ENCODE measurements at places on chromosomes 1 and 21.

- DNase-seq = peak; percentile 65
Observed at GRCh38 chr1:159945483-159946241, at the start of gene IGSF9. IGSF9 (minus strand) TSS chr1:159945613; CDS start chr1:159943454, 2,159 bp downstream.

DNA sequence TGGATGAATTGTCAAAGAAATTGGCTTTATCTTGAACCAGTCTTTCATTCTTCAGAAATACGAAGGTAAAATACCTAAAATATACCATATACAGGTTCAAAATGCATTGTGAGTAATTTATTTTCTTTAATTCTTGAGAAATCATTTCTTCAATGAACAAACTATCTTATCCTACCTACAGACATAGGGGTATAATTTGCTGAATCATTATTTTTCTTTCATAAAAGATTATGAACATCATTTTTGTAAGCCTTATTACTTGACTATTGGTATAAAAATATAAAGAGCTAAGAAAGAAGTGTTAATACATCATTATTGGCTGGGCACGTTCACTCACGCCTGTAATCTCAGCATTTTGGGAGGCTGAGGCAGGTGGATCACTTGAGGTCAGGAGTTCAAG, 167.7 kb downstream of the DNAH14 start:
- no peak for DNase-seq

- DNase-seq = no peak
Observed at GRCh38 chr1:188872376-188872775, 1605.3 kb downstream of the BRINP3 start.

DNA sequence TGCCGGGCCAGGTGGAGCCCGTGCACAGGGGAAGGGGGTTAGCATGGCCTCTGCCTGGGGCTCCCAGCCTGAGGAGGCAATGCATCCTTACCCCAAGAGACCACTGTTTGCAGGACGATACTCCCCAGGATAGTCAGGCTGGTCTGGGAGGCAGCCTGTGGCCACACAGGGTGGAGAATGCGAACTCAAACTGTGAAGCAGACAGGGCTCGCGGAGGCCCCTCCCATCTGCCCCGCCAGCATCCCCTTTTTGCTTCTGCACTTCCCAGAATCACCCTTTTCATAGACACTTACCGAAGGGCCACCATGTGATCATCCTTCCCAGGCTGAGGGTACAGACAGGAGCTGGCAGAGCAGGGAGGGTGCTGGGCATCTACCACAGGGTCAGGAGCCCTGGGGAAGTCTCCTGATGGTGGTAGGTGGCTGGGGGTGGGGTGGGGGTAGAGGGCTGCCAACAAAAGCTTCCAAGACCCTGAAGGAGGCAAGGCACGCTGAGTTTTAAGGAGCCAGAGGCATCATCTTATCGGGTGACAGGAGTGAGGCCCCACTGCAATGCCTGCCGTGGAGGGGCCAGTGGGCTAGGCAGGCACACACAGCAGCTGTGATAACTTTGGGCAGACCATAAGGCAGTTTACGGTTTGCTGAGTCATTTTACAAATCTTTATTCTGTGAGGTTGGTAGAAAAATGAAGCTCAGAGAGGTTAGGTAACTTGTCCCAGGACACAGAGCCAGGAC, 31.3 kb upstream of the BTG2 start:
- no peak for DNase-seq

GRCh38 chr1:68188060-68188538, 44.2 kb downstream of the WLS start:
- no peak for DNase-seq

DNA sequence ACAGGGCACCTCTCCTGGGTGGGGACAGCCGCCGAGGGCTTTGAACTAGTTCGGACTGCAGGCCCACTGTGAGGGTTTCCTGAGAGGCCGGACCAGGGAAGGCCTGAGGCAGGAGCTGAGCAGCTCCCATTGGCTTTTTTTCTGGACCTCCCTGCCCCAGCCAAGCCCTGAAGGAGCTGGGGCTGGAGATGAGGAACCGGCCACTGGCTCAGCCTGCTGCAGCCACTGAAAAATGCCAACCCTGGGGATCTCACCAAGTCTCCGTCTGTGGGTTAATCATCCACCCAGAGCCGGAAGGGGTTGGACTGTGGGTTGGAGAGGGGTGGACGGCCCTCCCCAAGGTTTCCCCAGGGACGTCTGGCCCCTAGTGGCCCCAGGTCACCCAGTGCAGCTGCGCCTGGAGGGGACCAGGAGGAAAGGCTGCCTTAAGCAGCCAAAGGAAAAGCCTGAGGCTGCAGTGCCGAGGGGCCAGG, 2.5 kb downstream of the VWA1 start:
- no peak for DNase-seq

DNA sequence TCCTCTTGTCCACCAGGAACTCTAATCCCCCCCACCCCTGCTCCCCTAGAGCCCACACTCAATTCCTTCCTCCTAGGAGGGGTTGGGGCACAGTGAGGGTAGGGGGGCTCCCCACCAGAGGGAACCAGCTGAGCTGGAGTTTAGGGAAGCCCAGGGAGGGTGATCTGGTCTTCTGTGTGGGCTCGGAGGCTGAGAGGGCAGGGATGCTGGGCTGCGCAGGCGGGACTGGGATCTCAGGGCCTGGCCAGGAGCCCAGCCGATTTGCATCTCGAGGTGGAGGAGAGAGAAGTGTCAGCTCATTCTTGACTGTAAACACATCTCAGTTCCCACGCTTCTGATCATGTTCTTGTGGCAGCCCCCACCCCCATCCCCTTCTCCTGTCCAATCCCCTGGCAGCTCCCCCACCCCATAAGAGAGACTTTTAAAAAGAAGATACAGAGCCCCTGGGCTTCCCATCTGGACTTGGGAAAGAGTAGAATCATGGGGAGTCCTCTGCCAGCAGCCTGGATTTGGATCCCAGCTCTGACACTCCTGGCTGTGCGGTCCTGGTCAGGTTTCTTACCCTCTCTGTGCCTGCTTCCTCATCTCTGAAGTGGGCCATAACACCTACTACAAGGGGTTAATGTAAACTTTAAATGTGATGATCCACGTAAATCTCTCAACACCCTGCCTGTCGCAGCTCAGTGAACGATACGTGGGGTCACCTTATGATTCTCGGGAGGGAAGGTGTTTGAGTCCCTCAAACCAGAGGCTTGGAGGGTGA, 6.6 kb downstream of the PEAR1 start:
- DNase-seq = no peak

DNA sequence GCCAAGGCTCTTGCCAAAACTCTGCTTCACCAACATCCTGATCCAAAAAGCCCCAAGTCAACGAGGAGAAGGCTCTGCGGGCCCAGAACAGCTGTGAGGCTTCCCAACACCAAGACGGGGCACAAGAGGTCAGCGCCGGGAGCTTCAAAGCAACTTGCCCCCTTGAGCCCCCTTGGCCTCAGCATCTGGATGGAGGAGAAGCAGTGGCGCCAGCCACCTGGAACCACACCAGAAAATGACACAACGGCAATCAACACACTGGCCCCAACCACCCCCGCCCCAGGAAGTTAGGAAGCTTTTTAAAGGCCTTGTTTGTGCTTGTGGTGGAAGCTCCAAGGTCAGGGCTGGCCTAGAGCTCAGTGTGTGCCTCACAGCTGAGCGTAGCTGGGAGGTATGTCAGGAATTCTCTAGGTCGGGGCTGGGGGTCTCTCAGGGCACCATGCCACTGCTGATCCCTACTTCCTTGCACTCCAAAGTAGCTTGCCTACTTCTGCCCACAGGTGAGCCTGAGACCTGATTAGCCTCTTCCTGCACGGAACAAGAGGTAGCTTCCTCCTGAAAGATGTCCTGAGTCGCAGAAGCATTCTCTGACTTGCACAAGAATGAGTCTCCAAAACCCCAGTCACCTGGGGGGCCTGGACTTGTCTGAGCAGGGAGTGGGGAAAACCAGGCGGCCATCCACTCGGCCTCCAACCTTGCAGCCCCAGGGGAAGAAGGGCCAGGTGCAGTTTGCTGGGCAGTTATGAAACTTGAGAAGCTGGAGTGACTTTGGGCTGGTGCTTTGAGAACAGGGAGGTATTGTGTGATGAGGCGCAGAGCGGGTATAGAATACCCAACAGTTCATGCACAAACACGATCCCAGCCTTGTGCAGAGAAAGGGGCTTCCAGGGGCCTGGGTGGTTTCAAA, 9.7 kb upstream of the SRP9 start:
- no peak for DNase-seq

DNA sequence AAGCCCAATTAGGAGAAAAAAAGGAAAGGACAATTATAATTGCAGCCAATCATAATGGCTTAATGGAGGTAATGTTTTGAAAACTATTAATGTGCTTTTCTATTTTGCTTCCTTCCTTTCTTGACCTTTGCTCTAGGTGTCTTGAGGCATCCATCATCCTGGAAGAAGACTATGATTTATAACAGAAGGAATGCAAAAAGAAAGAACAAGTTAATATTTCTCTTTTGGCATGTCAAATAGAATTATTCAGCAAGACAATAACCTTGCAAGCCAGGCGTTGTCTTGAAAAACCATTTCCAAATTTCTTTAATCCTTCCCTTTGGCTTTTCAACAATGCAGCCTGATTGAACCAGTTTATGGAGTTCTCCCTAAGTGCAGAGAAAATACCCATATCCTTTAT, 107.7 kb upstream of the USP24 start:
- no peak for DNase-seq

DNA sequence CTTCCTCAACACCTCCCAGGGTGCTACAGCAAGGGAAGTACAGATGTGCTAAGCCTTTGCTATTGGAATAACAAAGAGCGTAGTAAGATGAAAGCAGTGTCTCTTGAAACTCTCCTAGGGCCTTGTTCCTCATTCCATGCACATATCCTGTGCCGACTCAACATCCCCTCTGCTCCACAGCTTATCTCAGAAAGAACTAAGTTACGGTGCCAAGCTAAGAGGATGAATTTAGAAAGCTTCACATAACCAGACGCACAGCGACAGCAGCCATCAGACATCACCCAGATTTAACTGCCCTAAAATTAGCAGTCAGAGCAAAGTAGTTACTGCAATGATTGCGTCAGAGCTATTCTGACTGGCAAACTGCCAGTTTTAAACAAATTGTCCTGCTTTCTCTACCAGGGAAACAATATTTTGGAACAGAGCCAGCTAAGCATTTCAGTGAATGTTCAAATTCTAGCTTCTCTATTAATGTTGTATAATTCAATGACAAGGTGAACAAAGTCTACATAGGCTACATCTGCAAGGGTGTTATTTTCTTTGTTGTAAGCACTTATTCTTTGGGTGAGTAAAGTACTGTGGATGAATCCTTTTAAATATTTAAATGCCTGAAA, 9.5 kb downstream of the SIPA1L2 start:
- DNase-seq = no peak

DNA sequence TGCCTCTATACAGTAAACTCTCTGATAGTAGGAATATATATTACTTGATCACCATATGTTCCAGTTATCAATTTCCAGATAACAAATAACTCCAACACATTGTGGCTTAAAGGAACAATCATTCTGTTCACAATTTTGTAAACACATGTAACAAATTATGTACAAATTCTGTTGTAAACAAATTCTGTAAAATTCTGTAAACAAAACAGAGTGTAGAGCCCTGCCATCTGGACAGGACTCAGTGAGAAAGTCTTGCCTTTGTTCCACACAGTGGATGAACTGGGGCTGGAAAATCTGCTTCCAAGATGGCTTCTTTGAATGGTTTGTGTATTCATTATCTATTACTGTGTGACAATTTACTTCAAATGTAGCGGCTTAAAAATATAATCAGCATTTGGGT, 69.0 kb upstream of the LRRC7 start:
- DNase-seq = no peak

GRCh38 chr1:154386643-154387352, 18.3 kb upstream of the IL6R start:
- no peak for DNase-seq

DNA sequence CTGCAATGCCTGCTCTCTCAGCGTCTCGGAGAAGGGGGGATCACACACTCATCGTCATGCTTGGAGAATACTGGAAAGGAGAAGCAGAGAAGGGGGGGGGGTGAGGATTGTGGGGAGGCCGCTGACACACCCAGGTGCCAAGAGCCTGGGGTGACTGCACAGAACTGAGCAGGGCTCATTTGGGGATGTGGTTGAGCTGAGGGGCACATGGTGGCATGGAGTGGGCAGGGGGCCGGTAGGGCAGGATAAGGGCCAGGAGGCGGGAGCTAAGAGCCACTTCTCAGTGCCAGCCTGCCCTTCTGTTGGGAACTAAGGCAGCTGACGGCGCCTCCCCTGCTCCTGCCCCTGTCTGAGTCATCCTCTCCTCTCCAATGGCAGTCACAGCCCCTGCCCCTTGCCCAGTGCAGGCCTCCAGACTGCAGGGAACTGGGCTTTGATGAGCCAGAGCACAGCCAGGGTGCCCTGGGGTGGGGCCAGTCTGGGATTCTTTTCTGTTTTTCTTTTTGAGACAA, 27.2 kb downstream of the MRPL37 start:
- DNase-seq = peak; percentile 33

DNA sequence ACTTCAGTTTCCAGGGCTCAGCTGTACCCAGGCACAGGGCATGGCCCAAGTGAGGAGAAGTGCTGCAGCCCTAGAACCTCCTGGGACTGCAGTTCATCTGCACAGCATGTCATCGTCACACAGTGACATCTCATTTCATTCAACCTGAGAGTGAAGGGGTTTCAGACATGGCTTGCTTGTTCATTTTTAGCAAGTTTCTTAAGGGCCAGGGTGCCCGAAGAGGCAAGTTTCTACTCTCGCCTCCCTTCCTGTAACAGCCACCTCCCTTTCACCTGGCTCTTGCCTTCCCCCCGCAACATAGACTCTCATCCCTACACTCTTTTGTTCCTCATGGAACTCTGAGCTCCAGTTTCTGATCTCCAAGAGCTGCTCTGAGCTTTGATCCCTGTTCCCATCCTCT, 108.1 kb downstream of the C1orf21 start:
- DNase-seq = no peak

DNA sequence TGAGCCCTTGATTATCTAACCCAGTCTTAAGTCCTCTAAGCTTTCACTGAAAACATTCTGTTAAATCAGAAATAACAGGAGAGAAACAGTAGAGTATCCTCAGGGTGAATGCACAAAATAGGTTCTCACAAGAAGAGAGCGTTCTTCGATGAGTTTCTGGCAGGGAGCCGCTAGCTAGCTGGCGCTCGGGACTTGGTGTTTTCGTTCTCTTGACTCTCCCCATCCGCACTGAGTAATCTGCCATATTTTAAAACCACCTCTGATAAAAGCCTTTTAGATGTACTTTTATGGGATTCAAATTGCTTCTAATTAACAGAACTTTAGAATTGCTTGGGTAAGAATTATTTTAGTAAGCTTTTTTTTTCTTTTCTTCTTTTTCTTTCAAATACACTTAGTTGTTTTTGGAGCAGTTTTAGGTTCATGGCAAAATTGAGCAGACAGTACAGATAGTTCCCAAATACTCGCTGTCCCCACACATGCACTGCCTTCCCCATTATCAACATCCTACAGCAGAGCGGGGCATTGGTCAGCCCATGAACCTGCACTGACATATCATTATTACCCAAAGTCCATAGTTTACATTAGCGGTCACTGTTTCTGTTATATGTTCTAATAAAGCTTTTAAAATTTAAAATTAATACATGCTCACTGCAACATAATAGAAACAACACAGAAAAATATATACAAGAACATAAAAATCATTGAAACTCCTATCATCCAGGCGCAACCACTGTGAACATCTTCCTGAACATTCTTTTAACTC, 35.4 kb downstream of the PRDM2 start:
- DNase-seq = no peak

- DNase-seq = no peak
Observed at GRCh38 chr21:34924771-34925419, 124.2 kb downstream of the RUNX1 start.

GRCh38 chr1:31551208-31551607, 25.1 kb upstream of the TINAGL1 start:
- DNase-seq = no peak

- no peak for DNase-seq
Observed at GRCh38 chr1:116663821-116664220, 3.7 kb downstream of the IGSF3 start.
